ENCODE measurements at places on chromosomes 7 and 10. TPM values are rescaled to one million over a fixed set of nuclear protein-coding genes. Genes with fewer than 3 reads are reported as not detected.
A peak's percentile ranks its signal among the peaks of the same experiment; 100 is the strongest.

- no peaks in the 10 kb centered on the region for H3K36me3 ChIP-seq
- no peak for DNase-seq
- H3K27ac ChIP-seq: no peak overlapping the region
- no peak overlapping the region for H3K4me3 ChIP-seq
These were observed 37.6 kb downstream of the PRF1 start for GRCh38 chr10:70564901-70565351.

DNA sequence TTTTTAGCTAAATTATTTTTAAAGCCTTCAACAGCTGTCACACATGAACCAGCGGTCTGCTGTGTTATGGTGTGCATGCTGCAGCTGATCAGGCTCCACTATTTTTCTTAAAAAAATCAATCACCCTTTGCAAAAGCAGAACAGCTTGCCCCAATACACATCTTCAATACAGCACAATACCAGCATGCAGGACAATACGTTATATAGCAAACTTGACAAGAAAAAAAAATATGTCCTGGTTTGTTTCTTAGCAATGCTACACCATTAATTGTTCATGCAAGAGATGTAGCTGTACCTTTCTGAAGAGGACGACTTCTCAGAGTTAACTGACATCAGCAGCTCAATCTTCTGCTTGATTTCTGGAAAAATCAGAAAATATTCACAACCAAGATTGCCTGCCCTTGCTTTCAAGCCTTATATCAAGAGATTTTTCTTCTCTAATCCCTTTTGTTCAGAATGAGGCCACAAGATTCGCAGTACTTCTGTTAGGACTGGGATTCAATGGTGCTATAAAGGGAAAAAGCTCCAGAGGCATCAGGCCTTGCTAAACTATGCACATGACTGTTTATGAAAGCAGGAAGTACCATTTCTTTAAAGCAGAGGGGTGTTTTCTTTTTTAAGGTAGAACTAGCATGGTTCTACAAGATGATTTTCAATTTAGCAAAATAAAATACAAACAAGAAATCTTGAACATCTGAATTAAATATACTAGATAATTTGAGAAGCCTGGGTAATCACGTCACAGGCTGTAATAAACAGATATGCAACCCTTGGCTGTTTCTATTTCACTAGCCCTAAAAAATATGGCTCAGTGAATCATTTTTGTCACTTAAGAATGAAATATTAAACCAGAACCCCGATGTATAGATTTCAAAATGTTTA, 120.0 kb downstream of the SRPK2 start:
- H3K27ac ChIP-seq: peak overlapping the region; percentile 94
- H3K27me3 ChIP-seq: no peaks in the 10 kb centered on the region
- DNase-seq: no peak
- H3K36me3 ChIP-seq: no peaks in the 10 kb centered on the region
- peak overlapping the region; percentile 79 for H3K4me3 ChIP-seq

GRCh38 chr10:33087152-33087551, 129.1 kb upstream of the ITGB1 start:
- H3K27me3 ChIP-seq: no peaks in the 10 kb centered on the region
- H3K27ac ChIP-seq: no peak overlapping the region
- H3K4me1 ChIP-seq: peaks cover 14% of the 10 kb centered on the region
- no peak for DNase-seq
- H3K4me3 ChIP-seq: no peak overlapping the region

PLXNA4 gene
- total RNA-seq: 0.18 TPM

Measured in activated CD8-positive, alpha-beta T cell treated with anti-CD3 and anti-CD28 coated beads for 36 hours (primary cell).